ENCODE measurements at places on chromosomes 5 and 9. TPM values are rescaled to one million over a fixed set of nuclear protein-coding genes. Genes with fewer than 3 reads are reported as not detected.

DNA sequence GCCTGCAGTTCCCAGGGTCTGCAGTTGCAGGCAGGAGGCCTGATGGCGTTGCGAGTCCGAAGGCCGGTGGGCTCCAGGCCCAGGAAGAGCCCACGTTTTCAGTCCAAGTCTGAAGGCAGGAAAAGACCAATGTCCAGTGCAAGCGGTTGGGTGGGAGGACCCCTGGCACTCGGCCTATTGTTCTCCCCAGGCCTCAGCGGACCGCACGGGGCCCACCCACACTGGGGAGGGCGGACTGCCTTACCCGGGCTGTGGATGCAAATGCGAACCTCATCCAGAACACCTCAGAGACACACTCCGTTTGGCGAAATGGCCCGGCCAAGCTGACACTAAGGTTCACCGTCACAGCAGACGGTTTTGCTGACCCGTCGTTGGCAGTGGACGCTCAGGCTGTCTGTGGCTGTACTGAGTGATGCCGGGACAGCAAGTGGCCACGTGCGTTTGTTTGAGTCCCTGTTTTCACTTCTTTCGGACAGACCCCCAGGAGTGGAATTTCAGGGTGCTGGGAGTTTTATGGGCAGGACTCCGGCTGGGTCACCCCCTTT, 10.2 kb upstream of the SEC16A start:
- H3K27me3 ChIP-seq: no peaks in the 10 kb centered on the region

GRCh38 chr5:29935371-29935770, 1258.1 kb upstream of the CDH6 start:
- H3K27me3 ChIP-seq: no peaks in the 10 kb centered on the region
- no peaks in the 10 kb centered on the region for H3K4me1 ChIP-seq
- DNase-seq: no peak
- H3K27ac ChIP-seq: no peak overlapping the region
- H3K4me3 ChIP-seq: no peak overlapping the region
- no peaks in the 10 kb centered on the region for H3K36me3 ChIP-seq

DNA sequence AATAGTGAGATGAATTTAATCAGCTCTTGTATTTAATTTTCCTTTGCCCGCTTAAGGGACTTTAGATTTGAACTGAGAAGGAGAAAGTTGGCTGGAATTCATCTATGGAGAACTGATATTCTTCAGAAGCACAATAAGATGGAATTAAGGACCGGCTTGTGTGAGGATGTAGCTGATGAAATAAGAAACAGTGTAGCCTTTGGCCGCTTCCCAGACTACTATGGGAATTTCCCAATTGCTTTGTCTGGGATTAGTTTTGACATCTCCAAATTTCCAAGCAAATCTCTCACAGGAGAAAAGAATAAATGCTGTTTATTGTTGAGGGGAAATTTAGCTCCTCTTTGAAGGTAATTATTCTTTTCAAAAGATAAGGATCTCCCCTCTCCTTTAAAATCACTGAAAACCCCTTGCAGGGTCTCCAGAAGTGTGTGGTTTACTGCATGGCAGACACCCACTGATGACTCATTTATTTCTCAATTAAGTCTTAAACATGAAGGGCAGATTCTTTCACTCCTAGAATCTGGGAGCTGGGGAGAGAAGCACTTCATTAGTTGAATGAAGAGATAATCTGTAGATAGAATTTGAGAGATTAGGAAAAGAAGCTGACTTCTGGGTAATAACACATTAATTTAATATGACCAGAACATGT, 606.5 kb upstream of the ADAMTS16 start:
- H3K27me3 ChIP-seq: no peaks in the 10 kb centered on the region
- no peak overlapping the region for H3K4me3 ChIP-seq
- DNase-seq: no peak

DNA sequence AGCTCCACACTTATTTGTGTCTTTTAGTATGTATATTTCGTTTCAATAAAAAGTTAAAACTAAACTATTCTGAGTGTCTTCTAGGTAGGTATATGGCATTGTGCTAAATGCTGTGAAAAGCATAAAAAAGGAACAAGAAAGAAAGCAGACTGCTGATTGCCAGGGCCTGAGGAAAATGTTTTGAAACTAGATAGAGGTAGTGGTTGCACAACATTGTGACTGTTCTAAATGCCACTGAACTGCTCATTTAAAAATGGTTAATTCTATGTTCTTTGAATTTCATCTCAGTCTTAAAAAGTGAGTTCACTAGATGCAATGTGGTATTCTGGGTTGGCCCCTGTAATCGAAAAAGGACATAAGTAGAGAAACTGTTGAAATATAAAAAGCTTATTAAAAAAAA, 2.6 kb upstream of the ALAD start:
- no peaks in the 10 kb centered on the region for H3K36me3 ChIP-seq
- no peak overlapping the region for H3K4me3 ChIP-seq

GRCh38 chr5:139648205-139649081, at the start of gene CXXC5:
Gene CXXC5, plus strand, starts transcription at chr5:139648349. Its CDS starts 32,175 bp downstream, at chr5:139680524.
- H3K4me1 ChIP-seq: no peaks in the 10 kb centered on the region
- peak within 1 kb of the TSS; percentile 89 for H3K27ac ChIP-seq
- peak within 1 kb of the TSS; percentile 98 for H3K4me3 ChIP-seq
- DNase-seq: peak; percentile 92
- no peaks in the 10 kb centered on the region for H3K27me3 ChIP-seq

DNA sequence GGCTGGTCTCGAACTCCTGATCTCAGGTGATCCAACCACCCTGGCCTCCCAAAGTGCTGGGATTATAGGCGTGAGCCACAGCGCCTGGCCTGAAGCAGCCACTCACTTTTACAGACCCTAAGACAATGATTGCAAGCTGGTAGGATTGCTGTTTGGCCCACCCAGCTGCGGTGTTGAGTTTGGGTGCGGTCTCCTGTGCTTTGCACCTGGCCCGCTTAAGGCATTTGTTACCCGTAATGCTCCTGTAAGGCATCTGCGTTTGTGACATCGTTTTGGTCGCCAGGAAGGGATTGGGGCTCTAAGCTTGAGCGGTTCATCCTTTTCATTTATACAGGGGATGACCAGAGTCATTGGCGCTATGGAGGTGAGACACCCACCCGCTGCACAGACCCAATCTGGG, 1.5 kb downstream of the CA9 start:
- H3K4me1 ChIP-seq: peaks cover 6% of the 10 kb centered on the region
- no peak for DNase-seq
- no peaks in the 10 kb centered on the region for H3K27me3 ChIP-seq
- no peak overlapping the region for H3K27ac ChIP-seq
- H3K4me3 ChIP-seq: no peak overlapping the region

DNA sequence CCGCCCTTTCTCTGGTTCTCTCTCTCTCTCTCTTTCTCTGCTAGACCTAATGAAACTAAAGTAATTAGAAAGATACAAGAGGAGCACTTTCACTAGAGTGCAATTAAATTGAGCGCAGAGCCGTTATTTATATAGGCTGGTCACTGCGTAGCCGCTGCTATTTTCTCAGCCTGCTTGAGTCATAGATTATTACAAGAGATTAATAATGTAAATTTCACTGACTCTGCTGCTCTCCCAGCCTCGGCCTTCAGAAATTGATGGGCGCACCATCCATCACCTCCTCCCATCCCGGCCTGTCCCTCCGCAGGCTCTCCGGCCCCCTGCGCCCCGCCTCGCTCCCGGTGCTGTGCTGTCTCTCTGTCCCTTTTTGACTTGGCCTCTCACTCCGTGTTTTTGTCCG, 268.0 kb upstream of the MVB12B start:
- H3K4me3 ChIP-seq: no peak overlapping the region
- no peaks in the 10 kb centered on the region for H3K4me1 ChIP-seq
- H3K27me3 ChIP-seq: no peaks in the 10 kb centered on the region

Gene CDO1
- total RNA-seq: 98.9 TPM

Gene TRMT10B
- total RNA-seq: 3.6 TPM

Gene MBLAC2
- 3.4 TPM for total RNA-seq

Gene WNT8A
- not detected for total RNA-seq

Gene OTP
- total RNA-seq: not detected

Gene KIF24
- 0.24 TPM for total RNA-seq

Gene PITX1
- total RNA-seq: not detected
